GM23248 (cell line): ENCODE measurements at places on chromosomes 6 and 20. TPM values are rescaled to one million over a fixed set of nuclear protein-coding genes. Genes with fewer than 3 reads are reported as not detected.

- DNase-seq = no peak
Measured at GRCh38 chr20:9487231-9487630, 27.2 kb upstream of the LAMP5 start.

DNA sequence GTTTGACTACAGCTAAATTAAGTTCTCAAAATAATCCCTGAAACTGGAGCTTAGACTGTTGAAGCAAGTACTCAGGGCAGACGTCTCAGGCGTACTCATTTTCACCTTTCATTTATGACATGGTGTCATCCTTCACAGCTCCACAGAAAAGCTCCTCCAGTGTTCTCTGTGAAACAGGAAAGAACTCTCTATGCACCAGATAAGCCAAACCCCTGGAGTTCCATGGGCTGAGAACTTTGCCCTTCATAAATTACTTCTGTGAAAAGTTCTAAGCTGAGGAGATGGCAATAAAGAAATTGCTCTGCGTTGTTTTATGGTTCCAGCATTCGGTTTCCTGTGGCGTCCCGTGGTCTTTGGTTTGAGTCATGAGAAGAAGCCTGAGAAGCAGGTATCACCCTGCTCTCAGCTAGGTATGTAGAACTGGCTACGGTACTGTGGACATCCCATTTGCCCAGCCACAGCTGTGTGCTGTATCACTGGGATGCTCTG lies 20.2 kb upstream of the RREB1 start:
- no peak for DNase-seq

GRCh38 chr6:19839237-19839546 lies 2.0 kb downstream of the ID4 start:
- DNase-seq = no peak

- DNase-seq = no peak
Measured at GRCh38 chr6:163226836-163227485, 187.6 kb upstream of the QKI start.

GRCh38 chr6:139955366-139956155 lies 581.1 kb upstream of the CITED2 start:
- no peak for DNase-seq

GRCh38 chr6:119978274-119978889 lies 628.8 kb upstream of the MAN1A1 start:
- DNase-seq = peak; percentile 65

GRCh38 chr6:154538640-154539191 lies 28.2 kb upstream of the CNKSR3 start:
- DNase-seq = no peak

GRCh38 chr20:34458631-34459030 lies 57.6 kb upstream of the DYNLRB1 start:
- DNase-seq = no peak

DNA sequence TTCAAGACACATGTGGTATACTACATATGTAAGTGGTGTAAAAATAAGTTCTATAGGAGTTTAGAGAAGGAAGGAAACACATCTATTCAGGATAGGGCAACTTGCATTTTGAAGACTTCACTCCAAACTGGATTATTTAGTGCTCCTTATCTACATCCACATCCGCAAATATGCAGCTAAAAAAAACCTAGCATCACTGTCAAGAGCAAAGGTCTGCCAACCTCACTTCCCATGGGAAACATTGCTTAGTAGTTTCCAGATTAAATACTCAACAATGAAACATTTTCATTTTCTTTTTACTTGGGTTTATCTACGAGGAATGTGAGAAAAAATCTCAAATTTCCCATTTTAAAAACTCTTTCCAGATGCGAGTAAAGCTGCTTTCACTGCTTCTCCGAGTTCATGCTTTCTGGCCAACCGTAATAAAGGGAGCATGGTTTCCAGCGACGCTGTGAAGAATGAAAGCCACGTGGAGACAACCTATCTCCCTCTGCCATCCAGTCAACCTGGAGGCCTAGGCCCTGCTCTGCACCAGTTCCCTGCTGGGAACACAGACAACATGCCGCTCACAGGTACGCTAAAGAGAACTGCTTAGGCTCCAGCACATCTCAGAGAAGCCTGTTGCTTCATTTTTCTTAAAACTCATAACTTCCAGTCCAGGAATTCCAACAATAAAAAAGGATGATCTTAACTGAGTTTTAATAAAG lies 48.2 kb downstream of the RFX6 start:
- no peak for DNase-seq

DNA sequence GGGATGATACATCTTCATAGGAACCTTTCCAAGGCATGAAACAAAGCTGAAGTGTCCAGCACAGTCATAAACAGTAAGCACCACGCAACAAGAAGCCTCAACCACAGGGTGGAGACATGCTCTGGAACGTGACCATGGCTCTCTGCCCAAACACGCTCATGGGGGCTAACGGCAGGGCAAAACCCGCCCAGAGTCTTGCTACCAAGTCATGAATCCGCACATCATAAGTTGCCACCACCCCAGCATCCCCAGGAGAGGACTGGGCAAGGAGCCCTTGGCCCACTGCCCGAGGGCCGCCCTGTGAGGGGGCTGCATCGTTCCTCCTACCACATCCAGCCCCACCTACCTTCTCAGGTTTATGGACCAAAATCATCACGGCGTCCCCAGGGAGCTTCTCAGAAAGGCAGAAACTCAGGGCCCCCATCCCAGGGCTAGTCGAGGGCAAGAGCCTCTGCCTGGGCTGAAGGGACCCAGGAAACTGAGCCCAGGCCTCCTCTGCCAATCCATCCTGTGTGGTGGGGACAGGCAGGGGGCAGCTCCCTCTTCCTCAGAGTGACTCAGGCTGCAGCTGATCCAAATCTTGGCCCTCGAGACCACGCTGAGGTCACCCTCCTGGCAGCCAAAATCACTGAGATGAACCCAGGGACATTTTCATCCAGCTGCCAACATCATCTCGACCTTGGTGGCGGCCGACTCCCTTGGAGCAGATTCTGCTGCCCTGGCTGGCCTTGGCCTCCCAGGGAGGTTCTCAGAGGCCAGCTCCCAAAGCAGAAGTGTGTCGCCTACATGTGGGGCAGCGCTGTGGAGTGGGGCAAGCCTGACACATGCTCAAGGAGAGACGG lies 42.6 kb downstream of the BMP7 start:
- peak; percentile 85 for DNase-seq

GRCh38 chr6:139544701-139545057 lies 170.2 kb upstream of the CITED2 start:
- DNase-seq = no peak

DNA sequence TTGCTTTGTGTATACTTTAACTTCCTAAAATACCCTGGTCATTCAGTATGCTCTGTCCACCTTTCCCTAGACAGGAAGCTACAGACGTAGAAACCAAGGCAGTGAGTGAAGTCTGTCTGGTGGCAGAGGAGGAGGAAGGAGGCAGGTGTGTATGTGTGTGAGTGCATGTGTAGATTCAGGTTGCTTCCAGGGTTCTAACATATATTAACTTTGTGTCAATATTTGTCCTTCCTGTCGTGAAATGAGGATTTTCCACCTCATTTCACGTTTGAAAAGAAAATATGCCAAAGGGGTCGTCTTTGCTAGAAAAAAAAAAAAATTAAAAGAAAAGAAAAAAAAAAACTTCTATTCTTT lies 411.5 kb downstream of the PKHD1 start:
- no peak for DNase-seq

GRCh38 chr20:49610691-49611538 lies 43.0 kb upstream of the PTGIS start:
- DNase-seq = peak; percentile 81

DNA sequence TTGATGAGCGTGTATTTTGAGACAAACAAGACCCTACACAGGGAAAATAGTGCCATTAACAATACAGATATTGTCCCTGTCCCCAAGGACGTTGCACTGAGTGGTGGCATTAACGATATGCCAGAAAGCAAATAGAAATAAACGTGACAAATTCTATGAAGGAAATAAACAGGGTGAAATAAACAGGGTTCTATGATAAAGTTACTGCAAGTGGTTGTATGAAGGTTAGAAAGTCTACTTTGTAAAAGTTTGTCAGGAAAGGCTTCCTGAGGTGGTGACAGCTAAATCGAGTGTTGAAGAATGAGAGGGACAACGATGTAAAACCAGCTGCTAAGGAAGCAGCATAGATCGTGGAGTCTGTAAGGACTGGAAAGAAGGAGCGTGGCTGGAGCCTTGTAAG lies 380.2 kb downstream of the LAMA2 start:
- DNase-seq = no peak

DNA sequence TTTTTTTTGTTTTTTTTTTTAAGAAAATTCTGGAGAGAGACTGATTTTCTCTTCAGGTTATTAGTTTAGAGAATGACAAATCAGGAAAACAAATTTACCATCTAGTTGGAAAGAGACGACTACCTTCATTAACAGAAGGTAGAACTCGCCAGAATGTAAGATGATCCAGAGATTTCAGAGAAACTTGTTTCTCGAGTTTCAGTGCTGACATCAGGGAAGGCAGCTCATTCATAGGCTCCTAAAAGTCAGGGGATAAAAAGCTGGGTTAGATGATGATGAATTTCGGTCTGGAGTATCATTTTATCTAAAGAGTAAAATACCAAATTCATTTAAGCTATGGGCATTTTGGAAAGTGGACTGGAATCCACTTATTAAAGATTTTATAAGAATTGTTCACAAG lies 27.9 kb downstream of the ZNF334 start:
- peak; percentile 1 for DNase-seq

DNA sequence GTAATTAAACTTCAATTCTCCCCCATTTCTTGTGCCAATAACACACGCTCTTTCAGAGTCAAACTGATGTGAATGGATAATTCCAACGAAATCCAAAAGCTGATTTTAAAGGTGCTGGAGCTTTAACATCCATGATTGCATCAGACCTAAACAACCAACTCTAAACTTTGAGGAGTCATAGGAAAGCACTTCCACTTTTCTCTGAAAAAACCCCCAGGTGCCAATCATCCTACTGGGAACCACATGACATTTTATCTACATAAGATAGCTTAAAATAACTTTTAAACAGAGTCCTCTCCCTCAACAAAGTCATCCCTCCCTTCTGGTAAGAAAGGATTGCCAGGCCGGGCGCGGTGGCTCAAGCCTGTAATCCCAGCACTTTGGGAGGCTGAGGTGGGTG lies 167.7 kb upstream of the PDE10A start:
- DNase-seq = no peak

DNA sequence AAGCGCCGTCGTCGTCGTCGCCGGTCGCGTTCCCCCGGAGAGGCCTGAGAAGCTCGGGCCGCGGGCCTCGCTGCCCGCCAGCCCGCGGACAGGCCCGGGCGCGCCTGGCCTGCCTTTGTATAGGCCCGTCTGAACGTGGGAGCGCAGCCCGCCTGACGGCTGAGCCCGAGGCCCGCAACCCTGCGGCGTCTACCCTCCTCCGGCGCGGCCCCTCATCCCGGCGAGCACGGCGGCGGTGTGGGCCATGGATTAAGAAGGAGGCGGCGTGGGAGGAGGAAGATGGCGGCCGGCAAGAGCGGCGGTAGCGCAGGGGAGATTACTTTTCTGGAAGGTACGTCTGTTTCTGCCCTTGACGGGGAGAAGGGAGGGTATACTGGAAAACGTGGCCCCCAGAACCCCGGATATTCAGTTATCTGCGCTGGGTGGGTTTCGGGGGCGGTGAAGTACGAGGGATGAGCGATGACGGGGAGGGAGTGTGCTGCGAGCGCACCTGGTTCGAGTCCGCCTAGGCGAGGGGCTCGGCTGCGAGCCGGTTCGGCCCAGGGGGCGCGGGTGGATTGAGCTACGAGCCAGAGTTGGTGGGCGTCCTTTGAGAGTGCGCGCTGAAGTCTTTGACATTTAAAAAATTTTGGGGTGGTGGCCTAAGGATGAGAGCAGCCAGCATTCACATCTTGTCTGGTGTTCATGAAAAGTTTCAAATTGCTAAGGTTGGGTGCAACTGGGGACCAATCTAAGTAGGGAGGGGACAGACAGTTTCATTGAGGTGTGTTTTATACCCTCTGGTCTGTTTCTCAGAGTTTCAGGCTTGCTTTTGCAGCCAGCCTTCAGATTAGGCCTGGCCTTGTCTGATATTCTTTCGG lies 796 bp downstream of the SENP6 start:
- DNase-seq = peak; percentile 77

- no peak for DNase-seq
Measured at GRCh38 chr6:170010665-170011203, 259.3 kb downstream of the ERMARD start.

DNA sequence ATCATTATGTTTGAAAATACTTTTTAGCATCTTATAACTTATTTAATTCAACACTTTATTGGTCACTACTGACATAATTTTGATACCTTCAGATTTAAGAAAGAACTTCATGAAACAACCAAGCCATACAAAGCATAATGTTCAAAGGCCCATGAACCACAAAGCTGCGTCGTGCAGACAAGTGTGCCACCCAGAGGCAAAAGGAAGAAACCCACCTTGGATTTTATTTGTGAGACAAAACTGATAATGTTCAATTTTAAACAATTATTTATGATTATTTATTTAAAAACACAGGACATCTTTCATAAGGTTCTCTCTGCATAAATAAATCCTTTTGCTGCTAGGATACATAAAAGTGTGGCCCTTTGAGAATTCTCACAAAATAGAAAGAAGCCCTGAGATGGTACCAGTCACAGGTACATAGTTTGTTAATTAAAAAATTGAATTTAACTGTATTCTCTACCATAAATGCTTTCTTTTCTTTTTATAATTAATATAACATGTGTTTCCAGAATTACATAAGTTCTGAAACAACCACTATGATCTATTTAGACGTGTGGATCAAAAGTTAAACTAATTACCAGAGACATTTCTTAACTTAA lies 143.7 kb downstream of the RALGAPA2 start:
- DNase-seq = peak; percentile 74

GRCh38 chr6:49541210-49541724 lies 9.2 kb upstream of the C6orf141 start:
- DNase-seq = peak; percentile 72

GRCh38 chr6:39508515-39508914 lies 186.0 kb upstream of the KCNK16 start:
- no peak for DNase-seq

DNA sequence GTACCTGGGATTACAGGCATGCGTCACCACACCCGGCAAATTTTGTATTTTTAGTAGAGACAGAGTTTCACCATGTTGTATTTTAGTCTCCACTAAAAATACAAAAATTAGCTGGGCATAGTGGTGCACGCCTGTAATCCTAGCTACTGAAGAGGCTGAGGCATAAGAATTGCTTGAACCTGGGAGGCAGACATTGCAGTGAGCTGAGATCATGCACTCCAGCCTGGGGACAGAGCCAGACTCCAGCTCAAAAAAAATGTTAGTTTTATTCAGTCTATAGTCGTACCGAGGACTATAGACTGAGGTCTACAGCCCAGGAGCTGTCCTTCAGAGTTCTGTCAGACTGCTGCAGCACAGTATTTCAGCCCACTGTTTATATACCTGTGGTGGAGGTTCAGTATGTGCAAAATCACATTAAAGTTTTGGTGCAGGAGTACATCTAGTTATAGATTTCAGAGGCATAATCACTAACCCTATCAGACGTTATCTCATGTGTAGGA lies 3.6 kb upstream of the CASP8AP2 start:
- peak; percentile 66 for DNase-seq

GRCh38 chr6:109474995-109475394 lies 8.0 kb downstream of the ZBTB24 start:
- DNase-seq = no peak

- DNase-seq = peak; percentile 12
Measured at GRCh38 chr20:17871886-17872285, 96.7 kb downstream of the SNX5 start.

GRCh38 chr20:48224533-48225050 lies 439.3 kb upstream of the SULF2 start:
- DNase-seq = peak; percentile 11

Gene SLC22A1
- not detected in 2 replicates for polyA plus RNA-seq

Gene KIF6
- 0.87 and 0.91 TPM in 2 replicates for polyA plus RNA-seq

Gene FRS3
- 1.7 and 2.5 TPM in 2 replicates for polyA plus RNA-seq

Gene ULBP1
- 8.7 and 9.1 TPM in 2 replicates for polyA plus RNA-seq

Gene KIAA1755
- polyA plus RNA-seq = 3.6 and 4.0 TPM in 2 replicates

Gene NKAIN4
- not detected in 2 replicates for polyA plus RNA-seq

Gene SPDEF
- not detected in 2 replicates for polyA plus RNA-seq

Gene RFX6
- not detected in 2 replicates for polyA plus RNA-seq

Gene NKX2-2
- not detected in 2 replicates for polyA plus RNA-seq

Gene AKAP12
- polyA plus RNA-seq = 20.4 and 24.6 TPM in 2 replicates

Gene FAM83C
- not detected in 2 replicates for polyA plus RNA-seq
